ENCODE measurements at places on chromosomes 13 and 19.

DNA sequence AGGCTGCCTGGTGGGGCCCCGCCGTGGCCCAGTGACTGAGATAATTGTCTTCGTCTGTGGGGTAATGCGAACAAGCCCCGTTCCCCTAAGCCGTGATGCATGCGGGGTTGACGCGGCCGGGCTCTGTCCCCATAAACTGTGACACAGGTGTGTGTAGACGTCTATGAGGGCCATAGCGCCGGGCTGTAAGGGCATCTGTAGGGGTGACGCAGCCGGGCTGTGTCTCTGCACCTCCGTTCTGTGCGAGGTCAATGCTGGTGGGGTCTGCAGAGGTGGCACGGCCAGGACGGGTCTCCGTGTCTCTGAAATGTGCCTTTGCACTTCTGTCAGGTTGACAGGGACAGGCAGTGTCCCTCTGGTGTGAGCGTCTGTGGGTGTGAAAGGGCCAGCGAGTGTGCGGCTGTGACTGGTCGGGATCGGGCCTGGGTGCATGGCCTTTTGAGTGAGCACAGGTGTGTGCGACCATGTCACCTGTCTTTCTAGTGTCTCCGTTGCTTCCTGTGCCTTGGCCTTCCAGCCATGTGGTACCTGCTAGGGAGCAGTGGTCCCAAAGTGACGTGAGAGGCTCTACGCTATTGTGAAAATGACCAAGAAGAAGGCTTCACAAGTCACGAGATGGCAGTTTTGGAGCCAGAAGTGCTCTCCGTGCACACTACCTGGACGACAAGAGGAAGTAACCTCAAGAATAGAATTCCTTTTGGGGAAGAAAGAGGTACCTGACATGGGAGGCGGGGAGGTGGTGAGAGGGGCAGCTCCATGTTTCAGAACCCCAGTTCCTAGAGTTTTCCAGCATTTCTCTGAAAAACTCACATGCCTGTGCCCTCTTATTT, 16.4 kb upstream of the ZNF331 start:
- no peak for DNase-seq

- no peak for DNase-seq
Observed at GRCh38 chr19:6750062-6750461, 10.6 kb downstream of the TRIP10 start.

DNA sequence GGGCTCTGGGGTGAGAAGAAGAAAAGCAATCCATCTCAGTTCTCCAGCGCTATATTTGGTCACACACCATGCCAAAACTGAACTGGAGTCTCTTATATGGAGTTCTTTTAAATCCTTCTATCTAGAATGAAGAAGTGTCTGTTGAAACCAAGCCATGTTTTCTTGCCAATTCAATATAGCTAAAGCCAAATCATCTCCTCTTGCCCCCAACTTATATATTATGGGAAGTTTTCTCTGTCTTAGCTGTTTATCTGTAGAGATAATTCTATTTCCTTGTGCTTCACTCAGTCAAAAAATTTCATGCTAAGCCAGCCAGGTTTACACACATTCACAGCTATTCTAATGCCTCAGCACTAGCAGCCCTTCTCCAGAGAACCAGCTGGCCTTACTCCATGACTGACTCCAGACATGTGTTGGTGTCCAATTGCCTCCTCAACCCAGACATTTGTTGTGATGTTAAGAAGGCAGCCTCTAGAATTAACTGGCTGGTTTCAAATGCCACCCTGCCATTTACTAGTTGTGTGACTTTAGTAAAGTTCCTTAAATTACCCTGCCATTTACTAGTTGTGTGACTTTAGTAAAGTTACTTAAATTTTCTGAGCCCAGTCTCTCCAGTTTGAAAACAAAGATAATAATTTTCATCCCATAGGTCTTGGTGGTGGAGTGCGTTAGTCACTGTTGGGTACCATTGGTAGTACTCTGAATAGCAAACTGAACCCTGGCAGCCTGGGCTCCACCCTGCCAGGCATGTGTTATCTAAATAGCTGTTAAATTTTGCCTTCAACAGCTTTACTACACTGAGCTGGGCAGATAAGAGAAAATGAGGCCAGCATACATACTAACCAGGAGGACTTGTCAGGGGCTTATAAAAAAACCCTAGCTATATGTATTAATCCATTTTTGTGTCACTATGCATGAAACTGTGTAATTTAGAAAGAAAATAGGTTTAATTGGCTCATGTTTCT, 525.1 kb downstream of the LMO7 start:
- DNase-seq = no peak

GRCh38 chr13:51740698-51741097, 63.3 kb downstream of the DHRS12 start:
- DNase-seq = no peak

- DNase-seq = no peak
Observed at GRCh38 chr13:98983182-98983581, 5.3 kb upstream of the DOCK9 start.

DNA sequence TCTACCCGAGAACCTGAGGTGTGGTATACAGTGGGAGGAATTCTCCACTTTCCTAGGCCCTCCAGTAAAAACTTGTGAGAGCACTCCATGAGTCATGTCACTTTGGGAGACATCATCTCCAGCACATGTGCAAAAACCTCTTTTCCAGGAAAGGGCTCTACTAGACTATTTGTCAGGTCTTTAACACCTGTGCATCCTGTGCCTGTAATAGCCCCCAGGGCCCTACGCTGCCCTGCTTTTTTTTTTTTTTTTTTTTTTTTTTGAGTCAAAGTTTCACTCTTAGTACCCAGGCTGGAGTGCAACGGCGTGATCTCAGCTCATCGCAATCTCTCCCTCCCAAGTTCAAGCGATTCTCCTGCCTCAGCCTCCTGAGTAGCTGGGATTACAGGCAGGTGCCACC, 1.7 kb upstream of the ERVV-1 start:
- DNase-seq = no peak

DNA sequence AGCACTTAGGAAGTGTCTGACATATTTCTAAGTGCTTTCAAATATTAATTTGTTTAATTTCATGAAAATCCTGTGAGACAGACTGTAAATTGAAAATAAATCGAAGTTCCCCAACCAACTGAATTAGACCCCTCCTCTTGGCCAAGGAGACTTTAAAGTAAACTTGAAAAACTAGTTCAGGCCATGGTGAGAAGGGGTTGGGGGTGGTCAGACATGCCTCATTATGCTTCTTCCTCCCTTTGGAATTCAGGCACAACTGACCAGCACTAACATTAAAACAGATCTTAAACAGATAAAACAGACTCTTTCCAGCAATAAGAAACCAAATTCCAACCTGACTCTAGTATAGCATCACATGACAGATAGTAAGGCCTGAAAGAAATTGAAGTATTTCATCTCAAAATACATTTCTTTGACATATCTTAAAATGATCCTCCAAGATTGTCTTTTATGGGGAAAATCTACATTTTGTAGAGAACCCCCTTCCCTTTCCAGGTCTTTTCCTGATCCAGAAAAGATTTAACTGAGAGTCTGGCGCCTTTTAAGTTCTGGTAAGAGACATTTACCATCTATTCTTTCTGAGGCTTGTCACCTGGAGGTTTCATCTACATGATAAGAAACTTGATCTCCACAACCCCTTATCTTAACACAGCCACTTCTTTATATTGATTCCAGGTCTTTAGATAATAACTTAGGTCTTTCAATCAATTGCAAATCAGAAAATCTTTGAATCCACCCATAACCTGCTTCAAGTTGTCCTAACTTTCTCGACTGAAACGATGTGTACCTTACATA, 336.5 kb downstream of the PCDH20 start:
- DNase-seq = no peak

- DNase-seq = no peak
Observed at GRCh38 chr13:24463078-24463477, 49.5 kb downstream of the PARP4 start.

- no peak for DNase-seq
Observed at GRCh38 chr13:76307142-76307541, 579.1 kb downstream of the KCTD12 start.

DNA sequence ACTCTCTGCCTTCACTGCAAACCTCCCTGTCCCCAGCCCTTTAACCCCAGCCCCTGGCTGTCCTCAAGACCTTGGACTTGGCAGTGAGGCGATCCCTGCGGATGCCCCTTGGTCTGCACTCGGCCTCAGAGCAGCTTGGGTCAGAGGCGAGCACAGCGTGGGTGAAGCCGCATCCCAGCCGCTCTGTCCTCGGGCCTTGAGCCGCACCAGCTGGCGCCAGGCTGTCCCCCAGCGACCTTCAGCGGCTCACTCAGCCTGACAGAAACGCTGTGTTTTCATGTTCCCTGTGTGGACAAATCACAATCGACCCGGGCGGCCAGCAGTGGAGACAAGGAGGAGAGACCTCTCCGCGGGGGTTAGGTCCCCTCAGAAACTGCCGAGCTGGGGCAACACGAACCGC, 52.0 kb downstream of the GNG7 start:
- no peak for DNase-seq

DNA sequence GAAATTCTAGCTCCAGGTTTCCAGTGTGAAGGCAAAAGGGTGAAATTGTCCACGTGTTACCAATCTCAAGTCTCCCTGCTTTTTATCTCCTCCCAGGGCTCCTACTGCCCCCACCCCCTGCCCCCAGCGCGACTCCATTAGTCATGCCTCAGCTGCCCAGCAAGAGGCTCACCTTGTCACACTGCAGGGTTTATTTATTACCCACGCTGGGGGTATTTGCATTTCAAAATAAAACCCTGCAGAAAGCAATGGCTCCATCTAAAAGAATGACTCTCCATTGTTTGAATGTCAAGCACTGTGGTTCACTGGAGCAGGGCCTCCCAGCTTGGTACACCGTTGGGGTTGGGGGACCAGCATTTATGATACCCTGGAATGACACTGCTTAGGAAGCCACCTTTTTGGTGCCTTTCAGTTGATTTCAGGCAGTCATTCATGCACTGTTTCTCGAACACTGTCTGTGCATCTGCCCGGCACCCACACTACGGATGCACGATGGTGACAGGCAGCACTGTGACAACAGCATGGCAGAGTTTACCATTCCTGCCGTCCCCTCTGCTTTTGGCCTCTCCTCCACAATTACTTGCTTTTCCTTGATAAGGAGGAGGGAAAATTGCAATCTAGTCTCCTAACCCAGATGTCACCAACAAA, 9.9 kb upstream of the POP4 start:
- no peak for DNase-seq

GRCh38 chr19:14425696-14426138, 6.6 kb upstream of the DDX39A start:
- DNase-seq = no peak

DNA sequence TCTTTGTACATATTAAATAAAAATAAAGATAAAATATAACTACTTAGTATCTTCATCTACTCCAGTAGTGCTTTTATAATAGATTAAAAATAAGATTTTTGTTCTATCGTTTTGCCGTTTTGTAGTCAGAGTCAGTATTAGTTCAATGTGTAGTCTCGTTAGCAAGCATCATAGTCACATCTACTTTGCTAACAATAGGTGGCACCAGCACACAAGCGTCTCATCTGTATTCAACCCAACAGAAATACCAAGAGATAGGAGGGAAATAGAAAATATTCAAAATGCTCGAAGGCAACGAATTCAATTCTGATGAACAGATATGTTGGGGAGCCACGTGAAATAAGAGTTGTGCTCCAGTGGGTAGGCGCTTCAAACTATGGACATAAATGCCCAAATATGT, 21.4 kb upstream of the MICU2 start:
- no peak for DNase-seq

DNA sequence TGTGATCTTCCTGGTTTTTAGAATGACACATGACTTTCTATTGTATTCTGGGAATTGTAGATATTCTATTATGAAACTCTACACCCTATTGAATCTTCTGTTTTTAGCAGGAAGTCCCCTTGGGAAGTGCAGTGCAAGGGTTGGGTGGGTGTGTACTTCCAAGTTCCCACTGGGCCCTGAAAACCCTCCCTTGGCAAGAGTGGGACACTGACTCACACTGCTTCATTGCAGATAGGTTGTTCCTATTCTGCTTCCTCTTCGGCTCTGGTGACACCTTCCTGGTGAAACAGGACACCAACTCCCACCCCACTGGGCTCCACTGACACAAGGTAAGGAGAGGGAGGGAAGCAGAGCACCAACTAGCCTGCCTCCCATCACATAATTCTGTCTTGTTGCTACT, 121.8 kb downstream of the KCTD12 start:
- no peak for DNase-seq

GRCh38 chr13:20686863-20687579, 16.5 kb upstream of the IL17D start:
- no peak for DNase-seq

- DNase-seq = no peak
Observed at GRCh38 chr13:21458451-21458812, 671 bp downstream of the ZDHHC20 start.

DNA sequence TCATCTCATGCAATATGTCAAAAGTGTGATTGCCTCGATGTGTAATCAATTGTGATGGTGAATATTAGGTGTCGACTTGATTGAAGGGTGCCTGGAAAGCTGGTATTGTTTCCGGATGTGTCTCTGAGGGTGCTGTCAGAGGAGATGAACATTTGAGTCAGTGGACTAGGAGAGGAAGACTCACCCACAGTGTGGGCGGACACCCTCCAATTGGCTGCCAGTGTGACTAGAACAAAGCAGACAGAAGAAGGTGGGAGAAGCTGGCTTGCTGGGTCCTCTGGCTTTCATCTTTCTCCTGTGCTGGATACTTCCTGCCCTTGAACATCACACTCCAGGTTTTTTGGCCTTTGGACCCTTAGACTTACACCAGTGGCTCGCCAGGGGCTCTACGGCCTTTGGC, 15.5 kb upstream of the CABP5 start:
- no peak for DNase-seq

- DNase-seq = no peak
Observed at GRCh38 chr19:48353677-48354076, 10.1 kb downstream of the TMEM143 start.

DNA sequence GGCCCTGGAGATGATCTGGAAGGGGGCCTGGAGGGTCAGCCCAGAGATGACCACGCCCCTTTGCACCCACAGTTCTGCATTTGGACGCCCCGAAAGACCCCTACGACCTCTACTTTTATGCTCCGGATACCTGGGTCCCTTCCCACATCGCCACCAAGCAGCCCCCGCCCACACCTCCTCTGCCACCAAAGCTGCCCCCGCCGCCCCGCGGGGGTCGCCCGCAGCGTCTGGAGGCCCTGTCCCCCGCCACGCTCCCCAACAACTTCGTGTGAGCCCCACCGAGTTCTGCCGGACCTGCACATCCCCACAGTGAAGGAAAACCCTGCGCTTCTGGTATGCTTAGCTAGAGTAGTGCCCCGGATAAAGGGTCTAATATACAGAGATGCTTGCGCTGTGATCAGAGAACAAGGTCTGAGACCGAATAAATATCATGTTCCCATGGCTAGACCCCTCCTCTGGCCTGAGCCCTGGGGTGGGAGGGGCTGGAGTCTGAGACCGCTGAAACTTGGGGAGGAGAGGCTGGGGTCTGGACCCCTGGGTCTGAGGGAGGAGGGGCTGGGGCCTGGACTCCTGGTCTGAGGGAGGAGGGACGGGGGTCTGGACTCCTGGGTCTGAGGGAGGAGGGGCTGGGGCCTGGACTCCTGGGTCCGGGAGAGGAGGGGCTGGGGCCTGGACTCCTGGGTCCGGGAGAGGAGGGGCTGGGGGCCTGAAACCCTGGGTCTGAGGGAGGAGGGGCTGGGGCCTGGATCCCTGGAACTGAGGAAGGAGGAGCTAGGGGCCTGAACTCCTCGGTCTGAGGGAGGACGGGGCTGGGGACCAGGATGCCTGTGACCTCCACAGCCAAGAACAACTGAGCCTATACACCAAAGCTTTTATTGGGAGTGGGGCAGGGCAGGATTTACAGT, 3.6 kb downstream of the GFY start:
- no peak for DNase-seq

GRCh38 chr19:29505097-29505824, 20.5 kb upstream of the VSTM2B start:
- DNase-seq = no peak
